ENCODE measurements at places on chromosomes 13 and 19.
A peak's percentile ranks its signal among the peaks of the same experiment; 100 is the strongest.

DNA sequence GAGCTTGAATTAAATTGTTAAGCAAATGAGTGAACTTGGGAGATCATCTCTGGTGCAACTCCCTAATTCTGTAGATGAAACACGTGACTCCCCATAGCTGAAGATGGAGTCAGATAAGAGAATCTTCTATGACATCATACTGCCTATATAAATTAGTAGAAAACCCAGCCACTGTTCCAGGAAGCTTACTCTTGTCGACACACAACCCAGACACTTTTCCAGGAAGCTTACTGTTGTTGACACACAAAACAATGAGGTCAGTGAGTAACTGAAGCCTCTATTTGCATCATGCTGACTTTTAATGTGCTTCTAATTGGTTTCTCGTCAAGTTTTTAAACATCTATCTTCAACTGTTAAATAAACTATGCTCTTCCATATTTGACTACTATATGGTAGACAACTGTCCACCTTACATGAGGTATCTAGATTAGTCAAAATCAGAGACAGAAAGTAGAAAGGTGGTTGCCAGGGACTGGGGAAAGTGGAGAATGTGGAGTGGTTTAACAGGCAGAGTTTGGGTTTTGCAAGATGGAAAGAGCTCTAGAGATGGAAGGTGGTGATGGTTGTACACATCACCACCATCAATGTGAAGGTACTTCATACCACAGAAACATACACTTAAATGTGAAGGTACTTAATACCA lies 168.2 kb downstream of the FGF14 start:
- no peak for DNase-seq

DNA sequence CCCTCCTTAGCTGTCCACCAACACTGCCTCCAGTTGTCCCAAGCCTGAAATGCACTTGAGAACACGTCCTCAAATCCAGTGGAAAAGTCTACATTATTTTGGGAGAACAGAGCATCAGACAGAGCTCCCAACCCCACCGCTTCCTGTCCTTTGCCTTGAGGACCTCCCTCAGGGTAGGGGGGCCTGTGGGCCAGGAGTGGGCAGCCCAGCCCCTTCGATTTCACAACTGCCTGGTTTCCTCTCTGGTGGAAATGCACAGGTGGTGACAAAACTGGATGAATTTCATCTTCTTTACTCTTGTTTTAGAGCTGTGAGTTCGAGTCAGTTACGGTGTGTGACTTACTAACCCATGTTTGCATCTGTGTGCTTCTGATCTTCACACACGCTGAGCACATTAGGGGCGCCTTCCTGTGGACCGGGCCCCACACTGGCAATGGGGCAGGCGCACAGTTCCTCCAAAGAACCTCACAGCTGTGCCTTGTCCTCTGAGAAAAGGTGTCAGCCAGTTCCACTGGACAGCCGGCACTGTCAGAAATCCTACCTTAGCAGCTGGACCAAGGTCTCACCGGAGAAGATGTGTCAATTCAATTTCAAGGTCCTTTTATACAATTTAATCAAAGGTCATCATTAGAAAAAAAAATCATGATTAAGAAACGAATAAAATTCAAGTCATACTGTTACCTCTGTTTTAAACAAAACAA lies 80.2 kb downstream of the IRS2 start:
- no peak for DNase-seq

GRCh38 chr13:96803456-96804100 lies 190.7 kb downstream of the OXGR1 start:
- no peak for DNase-seq

- DNase-seq: no peak
These were observed 27.2 kb upstream of the NAPA start for GRCh38 chr19:47542030-47542475.

GRCh38 chr13:50521006-50521830 lies 322.3 kb downstream of the DLEU7 start:
- no peak for DNase-seq

DNA sequence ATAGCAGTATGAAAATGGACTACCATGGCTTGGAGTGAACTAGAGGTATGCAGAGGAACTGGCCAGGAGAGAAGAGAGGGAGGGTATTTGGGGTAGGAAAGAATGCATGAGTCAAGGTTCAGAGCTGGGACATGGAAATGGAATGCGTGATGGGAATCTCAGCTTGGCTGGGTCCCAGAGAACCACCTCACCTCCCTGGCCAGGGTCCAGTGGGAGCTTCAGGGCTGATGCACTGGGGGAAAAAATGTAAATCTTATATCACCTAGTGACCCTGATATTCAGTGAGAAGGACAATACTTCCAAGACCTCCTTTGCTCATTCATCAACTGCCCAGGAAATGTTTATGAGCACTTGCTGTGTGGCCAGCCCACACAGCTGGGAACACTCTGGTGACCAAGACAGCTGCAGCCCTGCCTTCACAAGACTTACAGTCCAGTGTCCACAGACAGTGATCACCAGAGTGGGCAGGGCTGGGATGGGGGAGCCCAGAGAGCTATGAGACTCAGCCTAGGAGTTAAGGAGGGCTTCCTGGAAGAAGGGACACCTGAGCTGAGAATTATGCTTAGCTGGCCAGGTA lies 12.8 kb downstream of the IGSF23 start:
- DNase-seq: no peak

- DNase-seq: peak; percentile 3
These were observed 753 bp downstream of the ZNF235 start for GRCh38 chr19:44303976-44304568.

- no peak for DNase-seq
These were observed 44.8 kb downstream of the C13orf42 start for GRCh38 chr13:51066091-51066831.

GRCh38 chr13:52848455-52849195 lies at the start of gene PCDH8:
TSS of gene PCDH8 (minus strand) at chr13:52848640. CDS start at chr13:52848436, 204 bp downstream.
- DNase-seq: peak; percentile 21

DNA sequence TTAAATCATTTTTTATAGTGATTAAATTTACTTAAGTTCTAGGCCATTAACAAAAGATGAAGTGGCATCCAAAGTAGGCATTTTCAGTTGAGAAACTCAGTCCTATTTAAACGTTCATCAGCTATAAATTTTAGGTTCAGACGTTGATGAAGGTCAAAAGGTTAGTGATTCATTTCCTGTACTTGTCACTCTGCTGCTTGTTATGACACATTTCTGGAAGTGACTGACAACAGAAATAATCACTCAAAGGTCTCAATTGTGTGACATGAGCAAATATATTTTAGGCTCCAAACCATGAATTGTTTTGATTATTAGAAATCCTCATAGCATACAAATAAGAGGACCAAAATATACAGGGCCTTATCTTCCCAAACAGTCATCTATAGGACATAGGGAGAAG lies 10.3 kb upstream of the EDNRB start:
- DNase-seq: peak; percentile 54
